Anterior cingulate cortex (tissue), 58 donors: ENCODE measurements at places on chromosomes 6 and 20.

DNA sequence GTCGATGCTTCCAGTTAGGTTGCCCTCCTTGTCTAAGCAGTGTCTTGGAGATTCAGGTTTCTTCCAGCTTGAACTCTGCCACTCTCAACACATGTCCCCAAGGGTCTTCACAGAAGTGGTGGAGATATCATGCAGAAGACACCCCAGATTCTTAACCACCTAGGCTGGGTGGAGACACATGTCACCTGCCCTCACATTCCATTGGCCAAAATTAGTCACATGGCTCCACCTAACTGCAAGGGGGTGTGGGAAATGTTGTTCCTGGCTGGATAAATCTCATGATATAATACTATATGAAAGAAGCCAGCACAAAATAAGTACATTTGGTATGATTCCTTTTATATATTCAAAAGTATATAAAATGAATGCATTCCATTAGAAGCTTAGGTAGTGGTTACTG is 52.9 kb upstream of the SNRPB2 start:
- no peak for DNase-seq

GRCh38 chr20:44543358-44543757 is 21.5 kb upstream of the SERINC3 start:
- no peak for DNase-seq

GRCh38 chr6:51531623-51532022 is 555.8 kb downstream of the PKHD1 start:
- DNase-seq, result no peak

GRCh38 chr20:32466739-32467505 is 108.8 kb downstream of the ASXL1 start:
- no peak for DNase-seq

DNA sequence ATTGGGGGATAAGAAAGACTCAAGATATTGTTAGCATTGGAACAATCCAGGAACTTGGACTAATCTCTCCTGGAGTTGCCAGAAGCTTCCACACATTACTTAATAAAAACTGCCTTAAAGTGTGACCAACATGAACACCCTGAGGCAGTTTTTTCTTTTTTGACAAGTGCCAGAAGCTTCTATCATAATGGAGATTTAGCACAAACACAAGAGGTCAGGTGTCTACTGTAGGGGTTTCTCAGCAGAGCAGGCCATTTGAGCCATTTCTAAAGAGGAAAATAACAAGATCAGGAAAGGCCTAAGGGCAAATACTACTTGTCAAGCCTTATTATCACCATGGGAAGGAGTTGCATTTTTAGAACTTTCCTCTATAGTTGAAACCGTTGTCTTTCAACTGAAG is 361.5 kb downstream of the EPM2A start:
- DNase-seq, result no peak

- DNase-seq, result peak; percentile 4
Observed at GRCh38 chr6:33375143-33375671, 16.4 kb upstream of the KIFC1 start.

- no peak for DNase-seq
Observed at GRCh38 chr20:2246069-2246491, 49.7 kb upstream of the TGM3 start.

DNA sequence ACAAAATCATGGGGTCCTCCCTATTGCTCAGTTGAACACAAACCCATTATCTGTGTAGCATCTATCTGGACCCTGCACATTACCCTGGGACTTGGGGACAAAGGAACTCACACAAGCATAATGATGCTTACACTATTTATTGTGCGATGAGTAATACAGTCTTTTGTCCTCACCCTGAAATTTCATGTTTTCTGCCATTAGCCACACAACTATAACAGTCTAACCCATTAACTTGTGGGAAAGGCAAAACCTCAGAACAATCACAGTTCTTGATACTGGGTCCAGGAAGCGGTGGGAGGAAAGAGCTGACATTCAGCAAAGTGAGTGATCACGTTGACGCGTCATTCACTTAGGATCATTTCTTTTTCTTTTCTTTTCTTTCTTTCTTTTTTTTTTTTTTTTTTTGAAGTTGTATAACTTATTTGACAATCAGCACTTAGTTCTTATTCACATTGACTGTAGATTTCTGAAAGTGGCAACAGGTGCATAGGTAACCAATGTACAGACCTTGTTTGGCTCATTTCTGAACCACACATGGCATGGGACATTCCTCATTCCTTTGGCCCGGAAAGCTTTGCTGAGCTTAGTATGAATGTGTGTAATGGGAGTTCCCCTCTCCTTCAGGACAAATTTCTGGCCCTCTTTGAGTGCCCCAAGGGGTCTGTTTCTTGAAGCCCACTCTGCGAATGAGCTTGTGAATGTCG is 94.8 kb upstream of the CNKSR3 start:
- DNase-seq, result no peak

DNA sequence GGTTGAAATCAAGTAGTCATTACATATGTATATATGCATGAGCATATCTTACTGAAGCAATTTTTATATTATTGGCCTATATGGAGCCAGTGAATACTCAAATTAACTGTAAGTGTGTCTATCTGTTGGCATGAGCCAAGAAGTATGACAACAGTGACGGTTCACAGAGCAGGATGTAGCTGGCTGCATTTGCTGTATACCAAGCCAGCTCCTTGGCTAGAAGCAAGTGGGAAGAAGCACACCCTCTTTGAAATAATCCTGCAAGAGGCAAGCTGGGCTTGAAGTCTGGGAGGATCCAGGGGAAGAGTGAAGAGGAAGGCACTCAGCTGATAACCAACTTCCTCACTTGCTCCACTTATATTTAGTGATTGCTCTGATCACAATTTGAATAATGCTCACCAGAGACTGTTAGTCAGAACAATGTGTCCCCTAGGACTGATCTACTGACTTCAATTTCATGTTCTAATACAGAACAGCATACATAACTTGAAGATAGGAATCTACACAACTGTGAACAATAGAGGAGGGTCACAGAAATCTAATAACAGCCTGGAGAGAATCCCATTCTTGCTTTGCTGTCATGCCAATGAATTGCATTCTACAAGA is 497.3 kb downstream of the PRKN start:
- no peak for DNase-seq

DNA sequence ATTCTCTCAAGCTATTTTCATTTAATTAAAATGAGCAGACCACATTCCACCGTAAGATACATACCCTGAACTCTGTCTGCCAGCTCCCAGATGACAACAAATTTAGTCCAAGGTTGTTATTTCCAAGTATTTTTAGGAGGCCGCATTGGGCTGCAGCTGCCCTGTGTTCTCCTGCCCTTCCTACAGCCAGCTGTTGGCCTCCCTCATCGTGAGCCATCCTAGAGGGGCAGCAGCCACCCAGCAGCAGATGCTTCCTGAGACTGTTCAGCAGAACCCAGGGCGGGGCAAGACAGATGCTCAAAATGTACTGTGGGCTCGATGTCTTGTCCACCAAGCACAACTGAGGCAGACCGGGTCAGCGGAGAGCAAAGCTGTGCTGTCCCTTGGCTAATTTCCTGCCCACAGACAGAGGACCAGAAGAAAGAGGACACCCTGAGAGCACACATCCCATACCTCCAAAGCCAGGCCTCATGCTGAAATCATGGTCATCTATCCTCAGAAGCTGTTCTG is 16.4 kb downstream of the GABRR1 start:
- DNase-seq, result no peak

DNA sequence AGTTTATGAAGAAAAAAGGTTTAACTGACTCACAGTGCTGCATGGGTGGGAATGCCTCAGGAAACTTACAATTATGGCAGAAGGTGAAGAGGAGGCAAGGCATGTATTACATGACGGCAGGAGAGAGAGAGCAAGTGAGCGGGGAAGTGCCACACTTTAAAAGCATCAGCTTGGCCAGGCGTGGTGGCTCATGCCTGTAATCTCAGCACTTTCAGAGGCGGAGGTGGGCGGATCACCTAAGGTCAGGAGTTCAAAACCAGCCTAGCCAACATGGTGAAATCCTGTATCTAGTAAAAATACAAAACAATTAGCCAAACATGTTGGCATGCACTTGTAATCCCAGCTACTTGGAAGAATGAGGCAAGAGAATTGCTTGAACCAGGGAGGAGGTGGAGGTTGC is 213.3 kb upstream of the THEMIS start:
- DNase-seq, result no peak

DNA sequence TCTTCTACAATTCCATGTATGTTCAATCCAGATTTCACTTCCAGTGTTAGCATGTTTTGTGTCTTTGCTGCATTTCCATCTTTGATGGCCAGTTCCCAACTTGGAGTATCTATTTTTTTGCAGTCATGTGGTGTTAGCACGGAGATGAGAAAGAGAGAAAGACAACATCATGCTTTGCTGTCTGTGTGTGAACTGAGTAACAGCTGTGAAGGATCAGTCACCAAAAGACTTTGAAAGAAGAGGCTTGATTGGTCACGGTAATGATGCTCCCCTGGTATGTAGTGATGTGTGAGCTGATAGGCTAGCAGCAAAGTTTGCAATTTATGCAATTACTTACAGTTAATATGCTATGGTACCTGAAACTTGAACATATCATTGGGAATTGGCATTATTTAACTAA is 731.3 kb upstream of the NRSN1 start:
- DNase-seq, result no peak

DNA sequence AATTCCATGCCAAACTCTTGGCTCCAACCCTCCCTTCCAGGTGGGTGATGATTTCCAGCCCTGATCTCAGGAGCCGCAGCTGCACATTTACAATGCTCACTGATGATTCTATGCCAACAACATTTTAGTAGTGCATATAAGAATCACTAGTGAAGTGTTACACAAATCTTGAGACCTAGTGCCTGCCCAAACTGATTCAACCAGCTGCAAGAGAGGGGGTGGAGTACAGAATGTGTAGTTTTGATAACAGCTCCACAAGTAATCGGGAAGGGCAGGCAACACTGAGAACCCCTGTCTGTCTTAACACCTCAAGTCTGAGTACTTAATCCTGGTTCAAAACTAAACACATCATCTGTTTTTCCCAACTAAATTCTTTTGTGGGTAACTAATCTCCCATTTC is 91.7 kb downstream of the PRDM1 start:
- no peak for DNase-seq

DNA sequence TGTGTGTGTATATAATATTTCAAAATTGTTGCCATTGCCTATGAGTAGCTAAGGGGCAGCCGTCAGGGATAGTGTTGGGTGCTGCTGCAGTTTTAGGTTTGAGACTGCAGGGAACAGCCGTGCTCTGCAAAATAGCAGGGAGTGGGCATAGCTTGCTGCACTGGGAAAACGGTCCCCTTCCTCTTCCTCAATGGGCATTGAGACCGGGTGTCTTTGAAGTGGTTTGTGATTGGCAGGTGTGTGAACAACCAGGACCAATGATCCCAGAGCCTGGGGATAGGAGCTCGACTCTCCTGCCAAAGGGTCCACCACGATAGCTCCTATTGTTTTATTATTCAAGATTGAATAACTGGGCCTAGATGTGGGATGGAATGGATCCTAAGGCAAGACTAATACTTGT is 5.1 kb upstream of the EBF4 start:
- no peak for DNase-seq

DNA sequence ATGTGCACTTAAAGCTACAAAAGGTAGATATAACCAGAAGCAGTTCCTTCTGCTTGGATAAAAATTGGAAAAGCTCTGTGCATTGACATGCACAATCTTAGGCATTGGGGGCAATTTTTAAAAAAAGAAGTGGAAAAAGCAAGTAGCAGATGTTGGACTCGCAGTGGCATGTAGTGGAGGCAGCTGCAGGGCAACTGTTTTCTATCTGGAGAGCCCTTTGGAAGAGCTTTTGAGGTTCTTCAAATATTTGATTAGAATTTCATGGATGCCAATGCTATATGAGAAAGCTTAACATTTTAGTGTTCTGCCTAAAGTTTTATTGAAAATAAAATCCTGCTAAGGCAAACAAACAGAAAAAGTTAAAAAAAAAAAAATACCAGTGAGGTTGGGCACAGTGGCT is 388.3 kb upstream of the RNF217 start:
- no peak for DNase-seq

- DNase-seq, result no peak
Observed at GRCh38 chr20:13267231-13267630, 46.2 kb downstream of the ISM1 start.

DNA sequence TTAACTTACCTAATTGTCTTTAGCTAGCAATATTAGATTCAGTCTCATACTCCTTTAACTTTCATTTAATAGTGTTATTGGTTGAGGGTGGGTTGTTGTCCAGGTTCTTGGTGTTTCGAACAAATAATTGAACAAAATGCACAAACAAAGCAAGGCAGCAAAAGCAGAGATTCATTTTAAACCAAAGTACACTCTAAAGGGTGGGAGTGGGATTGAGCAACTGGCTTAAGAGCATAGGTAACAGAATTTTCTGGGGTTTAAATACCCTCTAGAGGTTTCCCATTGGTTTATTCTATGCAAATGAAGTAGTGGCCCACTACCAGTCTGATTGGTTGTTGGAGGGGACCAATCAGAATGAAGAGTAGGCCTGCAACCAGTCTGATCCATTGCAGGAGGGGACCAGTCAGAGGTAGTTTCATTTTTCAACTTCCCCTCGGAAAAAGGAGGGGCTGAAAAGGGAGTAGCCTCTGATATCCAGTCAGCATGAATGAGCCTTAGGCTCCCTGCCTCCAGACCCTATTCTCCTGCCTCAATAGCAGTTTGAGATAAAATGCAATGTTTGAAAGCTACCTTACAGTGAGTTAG is 26.3 kb upstream of the RAB23 start:
- no peak for DNase-seq

DNA sequence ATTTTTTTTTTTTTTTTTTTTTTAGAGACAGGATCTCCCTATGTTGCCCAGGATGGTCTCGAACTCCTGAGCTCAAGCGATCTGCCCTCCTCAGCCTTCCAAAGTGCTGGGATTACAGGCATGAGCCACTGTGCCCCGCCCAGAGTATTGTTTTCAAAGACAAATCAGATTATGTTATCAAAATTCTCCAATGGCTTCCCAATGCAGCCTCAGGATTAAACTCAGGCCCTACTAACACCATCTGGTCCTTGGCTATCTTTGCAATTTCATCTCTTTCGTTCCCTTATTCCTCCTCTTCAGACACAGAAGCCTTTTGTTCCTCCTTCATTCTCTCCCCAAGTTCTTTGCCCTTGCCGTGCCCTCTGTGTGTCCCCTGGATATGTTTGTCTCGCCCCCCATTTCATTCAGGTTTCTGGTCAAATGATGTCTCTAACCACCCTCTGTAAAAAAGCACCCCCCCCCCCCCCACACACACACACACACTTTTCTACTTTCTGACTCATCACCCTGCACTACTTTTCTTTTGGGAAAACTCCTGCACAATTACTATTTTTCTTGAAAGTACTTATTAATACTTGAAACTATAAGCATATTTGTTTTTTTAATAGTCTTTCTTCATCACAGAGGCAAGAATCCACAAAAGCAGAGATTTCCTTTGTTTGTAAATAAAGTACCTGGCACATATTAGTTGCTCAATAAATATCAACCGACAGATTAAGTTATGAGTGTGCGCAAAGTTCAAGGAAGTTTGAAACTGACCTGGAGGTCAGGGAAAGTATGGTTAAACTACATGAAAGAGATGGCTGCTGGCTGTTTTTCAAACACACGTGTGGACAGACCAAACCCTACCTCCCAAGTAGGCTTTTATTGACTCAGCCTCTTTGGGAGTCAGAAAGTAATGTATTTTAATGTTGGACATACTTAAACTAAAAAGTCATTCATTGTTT is 16.7 kb downstream of the BTN1A1 start:
- DNase-seq, result no peak

GRCh38 chr20:62164879-62165761 is 17.7 kb upstream of the MTG2 start:
- DNase-seq, result no peak
